Brain pericyte (primary cell): ENCODE measurements at places on chromosomes 7 and 10.

DNA sequence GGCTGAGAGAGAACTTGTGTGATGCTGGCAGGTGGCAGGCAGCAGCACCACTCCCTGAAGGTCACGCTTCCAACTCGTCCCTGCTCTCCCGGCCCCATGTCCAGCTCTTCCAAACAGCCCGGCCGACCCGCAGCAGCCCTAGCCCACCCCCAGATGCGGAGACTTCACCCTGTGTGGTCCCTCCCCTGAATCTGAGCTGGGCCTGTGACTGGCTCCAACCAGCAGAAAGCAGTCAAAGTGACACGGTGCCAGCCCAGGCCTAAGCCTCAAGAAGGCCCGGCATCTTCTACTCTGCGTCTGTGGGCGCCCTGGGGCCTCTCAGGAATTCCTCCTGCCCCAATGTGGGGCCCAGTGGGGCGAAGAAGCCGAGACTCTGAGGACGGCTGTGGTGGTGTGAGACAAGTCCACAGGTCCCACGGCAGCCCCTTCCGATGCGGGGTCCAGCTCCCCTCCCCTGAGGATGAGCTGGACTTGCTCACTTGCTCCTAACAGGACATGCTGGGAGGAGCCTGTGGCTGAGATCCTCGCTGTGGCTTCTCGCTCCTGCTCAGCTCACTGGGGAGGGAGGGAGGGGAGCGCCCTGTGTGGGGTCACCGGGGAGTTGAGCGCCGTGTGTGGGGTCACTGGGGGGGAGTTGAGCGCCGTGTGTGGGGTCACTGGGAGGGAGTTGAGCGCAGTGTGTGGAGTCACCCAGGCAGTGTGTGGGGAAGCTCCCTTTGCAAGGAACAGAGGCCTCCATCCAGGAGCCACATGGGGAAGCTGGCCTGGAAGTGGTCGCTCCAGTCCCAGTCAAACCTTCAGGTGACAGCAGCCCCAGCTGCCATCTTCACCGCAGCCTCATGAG lies 9.5 kb downstream of the STK32C start:
- no peak for DNase-seq

- no peak for DNase-seq
Measured at GRCh38 chr10:18203471-18203870, 63.2 kb downstream of the CACNB2 start.

DNA sequence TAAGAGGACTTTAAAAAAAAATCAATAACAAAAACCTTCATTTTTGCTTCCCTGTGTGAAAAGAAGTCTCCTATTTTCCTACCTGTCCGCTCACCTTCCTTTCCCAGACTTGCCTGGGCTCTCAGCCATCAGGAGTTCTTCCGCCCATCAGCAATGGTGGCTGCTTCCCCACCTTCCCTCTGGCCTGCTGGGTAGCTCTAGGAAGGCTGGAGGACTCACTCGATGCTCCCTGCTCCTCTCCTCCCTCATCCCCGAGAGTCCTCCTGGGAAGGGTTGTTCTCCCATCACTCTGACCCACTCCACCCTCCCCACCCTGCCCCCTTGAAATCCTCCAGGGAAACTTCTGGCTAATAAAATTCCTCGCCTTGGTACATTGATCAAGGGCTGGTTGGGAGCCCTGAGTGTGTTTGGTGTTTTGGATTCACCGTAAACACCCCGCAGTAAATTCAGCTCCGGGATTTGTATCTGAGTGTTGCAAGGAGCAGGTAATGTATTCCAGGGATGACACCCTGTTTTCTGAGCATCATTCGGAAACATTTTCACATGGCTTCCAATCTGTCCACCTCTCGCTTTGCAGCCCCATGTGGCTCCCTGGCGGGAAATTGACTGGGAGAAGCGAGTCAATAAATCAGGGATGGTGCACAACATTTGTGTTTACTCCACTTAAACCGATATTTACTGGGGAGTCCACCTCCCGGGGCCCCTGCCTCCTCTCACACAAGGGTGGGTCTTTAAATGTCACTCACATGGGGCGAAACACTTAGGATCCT lies 126.4 kb upstream of the SDK1 start:
- DNase-seq: no peak

DNA sequence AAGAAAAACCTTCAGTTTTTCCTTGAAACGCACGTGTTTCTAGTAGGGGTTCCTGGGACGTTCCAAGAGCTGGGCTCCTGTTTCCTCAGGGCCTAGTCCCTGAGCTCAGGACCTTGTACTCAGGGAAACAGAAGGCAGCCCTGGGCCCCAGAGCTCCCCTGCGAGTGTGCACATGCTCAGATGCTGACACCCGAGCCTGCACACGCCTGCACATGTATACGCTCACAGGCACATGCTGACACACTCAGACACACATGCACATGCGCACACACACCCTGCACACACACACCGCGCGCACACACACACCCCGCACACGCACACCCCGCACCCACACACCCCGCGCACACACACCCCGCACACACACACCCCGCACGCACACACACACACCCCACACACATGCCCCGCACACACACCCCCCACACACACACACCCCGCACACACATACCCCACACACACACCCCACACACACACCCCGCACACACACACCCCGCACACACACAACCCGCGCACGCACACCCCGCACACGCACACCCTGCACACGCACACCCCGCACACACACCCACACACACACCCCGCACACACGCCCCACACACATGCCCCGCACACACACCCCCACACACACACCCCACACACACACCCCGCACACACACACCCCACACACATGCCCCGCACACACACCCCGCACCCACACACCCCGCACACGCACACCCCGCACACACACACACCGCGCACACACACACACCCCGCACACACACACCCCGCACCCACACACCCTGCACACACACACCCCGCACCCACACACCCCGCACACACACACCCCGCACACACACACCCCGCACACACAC lies 52.2 kb downstream of the CALML3 start:
- DNase-seq: no peak

DNA sequence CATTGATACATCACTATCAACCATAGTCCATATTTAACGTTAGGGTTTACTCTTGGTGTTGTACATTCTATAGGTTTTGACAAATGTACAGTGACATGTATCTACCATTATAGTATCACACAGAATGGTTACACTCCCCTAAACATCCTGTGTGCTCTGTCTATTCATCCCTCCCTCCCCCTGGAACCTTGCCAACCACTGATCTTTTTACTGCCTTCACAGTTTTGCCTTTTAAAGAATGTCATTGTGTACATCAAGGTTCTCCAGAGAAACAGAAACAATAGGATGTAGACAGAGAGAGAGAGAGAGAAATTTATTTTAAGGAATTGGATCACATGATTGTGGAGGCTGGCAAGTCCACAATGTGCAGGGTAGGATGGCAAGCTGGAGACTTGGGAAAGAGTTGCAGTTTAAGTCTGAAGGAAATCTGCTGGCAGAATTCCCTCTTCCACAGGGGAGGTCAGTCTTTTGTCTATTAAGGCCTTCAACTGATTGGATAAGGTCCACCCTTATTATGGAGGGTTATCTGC lies 45.1 kb upstream of the CCNJ start:
- no peak for DNase-seq

DNA sequence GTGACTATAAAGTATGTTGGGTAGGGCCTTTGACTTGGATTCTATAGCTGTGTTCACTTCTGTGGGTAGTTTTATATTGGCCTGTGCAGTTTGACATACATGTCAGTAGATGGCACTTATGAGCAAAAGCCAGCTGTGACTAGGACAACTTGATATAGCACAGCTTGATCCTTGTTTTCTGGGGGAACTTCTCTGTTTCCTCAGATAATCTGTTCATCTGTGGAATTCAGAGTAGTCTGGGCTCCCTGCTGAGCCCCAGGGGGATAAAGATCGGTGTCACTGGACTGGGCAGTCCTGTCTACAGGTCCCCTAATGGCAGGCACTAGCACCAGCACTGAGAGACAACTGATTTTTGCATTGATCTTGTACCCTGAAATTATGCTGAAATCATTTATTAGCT lies 25.4 kb downstream of the CYP2C9 start:
- DNase-seq: no peak

DNA sequence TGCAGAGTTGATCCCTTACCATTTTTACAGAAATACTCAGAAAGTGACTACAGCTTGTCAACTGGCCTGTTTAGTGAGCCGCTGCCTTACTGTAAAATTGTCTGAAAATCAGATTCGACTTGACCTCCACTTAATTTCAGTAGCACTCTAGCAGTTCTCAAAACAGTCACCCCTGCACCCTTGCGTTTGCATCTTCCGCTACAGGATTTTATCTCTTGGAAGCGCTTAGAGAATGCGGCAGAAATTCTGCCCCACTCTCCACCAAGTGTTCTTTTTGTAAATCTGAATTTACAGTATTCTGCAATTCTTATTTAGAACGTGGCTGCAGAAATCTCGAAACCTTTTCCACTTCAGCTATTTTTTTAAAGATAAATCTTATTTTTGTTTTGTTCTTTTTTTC lies 1.9 kb upstream of the TWIST1 start:
- no peak for DNase-seq

DNA sequence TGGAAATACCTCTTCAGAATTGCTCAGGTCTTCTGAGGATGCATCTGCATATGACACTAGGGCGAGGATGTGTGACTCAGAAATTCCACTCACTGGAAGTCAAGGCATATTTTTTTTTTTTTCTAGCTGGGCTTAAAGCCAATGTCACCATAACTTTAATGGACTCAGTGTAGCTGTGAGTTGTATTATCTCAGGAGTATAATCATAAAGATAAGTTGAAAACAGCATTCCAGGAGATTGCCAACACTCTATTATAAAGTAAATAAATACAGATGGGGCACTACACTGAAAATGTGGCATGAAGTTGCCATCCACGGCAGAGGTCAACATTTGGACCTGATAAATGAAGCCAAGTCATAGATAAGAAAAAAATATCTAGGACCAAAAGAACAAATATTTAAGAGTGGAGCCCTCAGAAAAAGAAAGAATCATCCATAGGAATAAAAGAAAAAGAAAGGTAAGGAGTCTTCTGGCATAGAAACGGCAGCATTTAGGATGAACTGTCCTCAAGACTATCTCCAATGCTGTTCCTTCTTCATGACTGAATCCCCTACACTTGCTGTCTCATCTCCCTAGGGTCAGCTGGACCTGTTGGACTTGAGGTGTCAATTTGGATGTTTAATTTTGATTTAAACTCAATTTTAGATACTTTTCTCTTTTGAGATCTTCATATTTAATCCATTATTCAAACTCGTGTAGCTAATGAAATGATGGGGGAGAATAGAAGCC lies 72.9 kb upstream of the CAV2 start:
- DNase-seq: no peak

DNA sequence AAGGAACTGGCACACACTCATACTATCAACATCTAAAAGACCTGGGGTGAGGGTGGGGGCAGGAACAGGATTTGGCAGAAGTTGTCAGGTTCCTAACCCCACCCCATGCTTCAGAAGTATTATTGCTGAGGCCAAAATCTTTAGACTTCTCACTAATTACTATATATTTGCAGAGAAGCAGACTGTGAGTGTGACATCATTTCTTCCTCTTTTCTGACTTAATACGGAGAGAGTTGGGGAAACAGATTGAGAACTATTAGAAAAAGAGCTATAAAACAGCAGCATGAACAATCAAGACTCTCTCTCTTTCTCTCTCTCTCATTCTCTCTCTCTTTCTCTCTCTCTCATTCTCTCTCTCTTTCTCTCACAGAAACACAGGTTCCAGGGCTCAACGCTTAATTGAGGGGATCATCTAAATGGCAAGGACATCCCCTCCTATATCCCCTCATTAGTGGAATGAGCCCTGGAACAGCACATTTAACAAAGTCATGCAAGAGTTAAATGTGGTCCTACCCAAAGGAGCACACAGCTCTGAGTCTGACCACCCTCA lies 94.8 kb downstream of the KCNMA1 start:
- DNase-seq: no peak

- DNase-seq: no peak
Measured at GRCh38 chr7:43484678-43485395, 98.1 kb upstream of the STK17A start.

DNA sequence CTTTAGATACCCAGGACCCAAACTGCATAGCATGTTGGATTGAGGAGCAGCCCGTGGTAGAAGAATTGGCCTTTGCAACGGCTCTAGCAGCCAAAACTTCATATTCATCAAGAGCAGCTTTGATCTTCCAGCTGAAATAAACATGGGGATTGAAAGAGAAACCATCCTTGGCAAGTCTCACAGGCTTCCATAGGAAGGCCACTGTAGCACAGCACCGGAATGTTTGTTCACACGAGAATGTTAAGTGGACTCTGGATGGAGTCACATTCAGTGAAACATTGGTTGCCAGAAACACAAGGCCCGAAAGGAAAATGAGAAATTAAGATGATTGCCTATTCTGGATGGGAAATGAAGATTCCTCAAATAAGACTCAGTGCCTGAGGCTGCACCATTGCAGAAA lies 97.4 kb downstream of the RAB18 start:
- DNase-seq: no peak

DNA sequence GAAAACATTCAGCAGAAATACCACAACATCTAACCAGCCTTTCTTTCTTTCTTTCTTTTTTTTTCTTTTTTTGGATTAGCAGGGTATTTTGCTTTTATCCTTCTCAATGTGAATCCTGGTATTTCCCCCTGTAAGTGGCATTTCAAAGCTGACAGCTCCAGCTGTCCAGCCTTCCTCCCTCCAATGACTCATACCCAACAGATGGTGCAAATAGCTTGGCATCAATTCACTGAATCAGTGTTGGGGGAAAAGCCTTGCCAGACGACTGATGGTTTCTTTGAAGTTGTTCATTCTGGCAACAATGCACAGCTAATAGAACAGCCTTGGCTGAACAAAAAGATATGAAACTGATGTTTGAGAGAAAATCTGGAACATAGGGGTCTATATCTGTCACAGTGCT lies 316.8 kb upstream of the STEAP1 start:
- no peak for DNase-seq

DNA sequence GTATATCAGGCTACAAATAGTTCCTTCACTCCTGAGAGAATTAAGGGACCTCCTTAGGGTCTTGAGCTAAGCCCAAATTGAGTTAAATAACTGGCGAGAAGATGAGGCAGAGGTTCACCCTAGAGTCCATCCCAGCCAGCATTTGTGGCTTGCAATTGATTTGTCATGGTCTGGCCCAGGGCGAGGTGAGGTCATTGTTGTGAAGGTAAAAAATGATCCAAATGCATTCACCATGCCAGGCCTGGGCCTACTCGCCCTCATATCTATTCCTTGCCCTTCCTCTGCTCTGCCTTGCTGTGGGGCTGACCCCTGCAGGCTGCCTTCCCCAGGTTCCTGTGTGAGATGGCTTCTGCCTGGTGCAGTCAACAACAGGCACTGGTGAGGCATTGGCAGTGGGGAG lies 207.2 kb downstream of the ZNF365 start:
- DNase-seq: no peak

DNA sequence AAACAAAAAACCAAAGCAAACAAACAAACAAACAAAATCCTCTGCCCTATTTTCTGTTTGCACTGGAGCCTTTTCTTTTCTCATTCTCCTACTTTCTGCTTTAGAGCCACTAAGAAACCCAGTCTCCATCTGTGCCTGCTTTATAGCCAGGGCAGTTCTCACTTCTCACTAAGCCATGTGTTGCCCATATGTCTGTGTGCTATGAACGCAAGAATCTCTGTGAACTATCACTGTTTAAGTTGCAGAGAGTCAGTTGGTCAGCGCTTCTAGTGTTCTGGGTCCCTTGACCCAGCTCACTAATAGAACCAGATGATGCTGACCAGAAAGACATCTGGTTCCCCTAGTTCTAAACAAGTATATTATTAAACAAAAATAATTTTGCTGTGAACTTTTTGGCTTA lies 81.4 kb downstream of the FAM185A start:
- no peak for DNase-seq
